ENCODE measurements at places on chromosomes 5 and 9.

GRCh38 chr9:6428940-6429889 is 16.2 kb downstream of the UHRF2 start:
- no peak for DNase-seq

DNA sequence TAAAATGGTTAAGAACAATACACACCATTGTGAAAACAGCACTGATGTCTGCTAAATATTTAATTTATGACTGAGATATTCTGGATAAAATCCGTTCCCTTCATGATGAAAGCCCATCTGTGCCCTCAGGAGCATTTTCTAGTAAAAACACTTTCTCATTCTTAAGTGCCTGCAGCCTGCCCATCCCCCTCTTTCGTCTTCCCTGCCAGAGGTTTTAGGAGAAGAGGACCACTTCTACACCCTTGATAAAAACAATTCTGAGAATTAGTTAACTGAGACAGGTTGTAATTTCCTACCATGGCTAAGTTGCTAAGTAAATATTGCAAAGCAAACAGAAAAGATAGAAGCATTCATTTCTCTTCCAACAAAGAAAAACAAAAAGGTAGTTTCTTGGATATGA is 272.6 kb downstream of the ATPSCKMT start:
- no peak for DNase-seq

DNA sequence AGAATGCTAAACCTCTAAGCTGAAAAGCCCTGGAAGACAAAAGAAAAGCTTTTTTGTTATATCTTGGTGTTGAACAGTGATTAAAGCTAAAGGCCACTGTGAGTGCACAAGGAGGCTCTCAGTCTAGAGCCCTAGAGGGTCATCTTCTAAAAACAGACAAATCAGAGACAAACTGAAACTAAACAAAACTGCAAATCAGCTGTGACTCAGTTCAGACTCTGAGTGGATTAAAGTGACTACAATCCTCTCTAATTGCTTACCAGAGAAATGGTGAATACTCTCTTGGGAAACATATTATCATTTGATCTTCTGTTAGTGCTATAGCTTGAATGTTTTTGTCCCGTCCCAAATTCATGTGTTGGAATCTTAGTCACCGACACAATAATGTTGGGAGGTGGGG is 491.9 kb downstream of the CDH18 start:
- DNase-seq: peak; percentile 38

DNA sequence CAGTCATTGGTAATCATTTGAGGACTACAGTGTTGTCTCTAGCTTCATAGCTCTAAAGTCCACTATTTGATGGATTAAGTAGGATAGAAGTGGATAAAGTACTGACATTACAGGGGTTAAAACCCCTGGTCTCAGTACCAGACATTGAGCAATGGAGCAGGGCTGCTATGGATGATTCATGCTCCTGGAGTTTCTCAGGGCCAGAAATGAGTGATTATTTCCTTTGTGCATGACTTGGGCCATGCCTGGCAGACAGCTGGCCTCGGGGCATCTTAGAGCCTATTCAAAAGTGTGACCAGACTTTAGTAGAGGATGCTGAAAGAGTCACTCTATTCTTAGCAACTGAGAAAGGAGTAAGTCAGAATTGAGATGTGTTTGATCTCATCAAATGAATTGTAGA is 350.7 kb upstream of the TLE4 start:
- DNase-seq: peak; percentile 96

- peak; percentile 55 for DNase-seq
Measured at GRCh38 chr9:96453625-96454024, 3.7 kb downstream of the HABP4 start.

DNA sequence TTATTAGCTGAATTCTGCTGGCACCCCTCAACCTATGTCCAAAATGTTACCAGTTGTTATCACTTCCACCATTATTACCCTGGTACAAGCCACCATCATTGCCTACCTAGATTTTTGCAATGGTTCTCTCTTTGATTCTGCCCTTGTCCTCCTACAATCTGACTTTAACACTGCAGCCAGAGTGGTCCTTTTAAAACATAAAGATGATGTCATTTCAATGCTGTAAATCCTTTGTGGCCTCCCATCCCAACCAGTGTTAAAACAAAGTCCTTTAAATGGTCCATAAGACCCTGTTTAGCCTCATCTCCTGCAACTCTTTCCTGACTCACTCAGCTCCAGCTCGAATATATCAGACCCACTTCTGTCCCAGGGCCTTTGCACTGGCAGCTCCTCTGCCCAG is 54.9 kb upstream of the FSTL4 start:
- no peak for DNase-seq

DNA sequence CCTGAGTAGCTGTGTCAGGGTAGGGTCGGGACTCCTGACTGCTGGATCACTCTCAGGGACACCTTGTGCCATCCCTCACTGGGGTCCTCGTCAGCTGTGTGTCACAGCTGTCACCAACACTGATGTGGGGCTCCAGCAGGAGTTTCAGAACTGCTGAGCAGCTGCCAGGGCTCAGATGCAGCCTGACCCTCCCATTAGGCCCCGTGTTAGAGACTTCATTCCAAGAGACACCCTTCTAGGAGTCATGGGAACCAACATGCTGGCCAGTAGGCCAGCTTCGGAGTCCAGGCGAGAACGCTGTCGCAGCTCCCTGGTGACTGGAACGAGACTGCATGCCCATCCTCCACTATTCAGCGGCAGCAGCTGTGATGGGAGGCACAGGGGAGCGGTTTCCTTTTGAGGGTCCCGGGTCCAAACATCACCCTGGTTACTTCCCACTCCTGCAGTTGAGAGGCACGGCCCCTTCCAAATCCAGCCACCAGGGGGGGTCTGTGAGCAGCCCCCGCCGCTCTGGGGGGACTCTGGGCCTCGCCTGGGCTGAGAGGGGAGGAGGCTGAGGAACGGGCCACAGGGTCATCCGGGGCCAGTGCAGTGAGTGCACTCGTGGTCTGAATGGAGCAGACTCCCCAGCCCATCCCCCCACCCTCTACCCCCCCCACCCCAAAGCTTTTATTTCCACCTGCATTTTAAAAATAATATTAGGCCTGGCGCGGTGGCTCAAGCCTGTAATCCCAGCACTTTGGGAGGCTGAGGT is 12.6 kb upstream of the TCF7 start:
- peak; percentile 28 for DNase-seq

- no peak for DNase-seq
Measured at GRCh38 chr5:171861381-171861780, 75.8 kb downstream of the SMIM23 start.

DNA sequence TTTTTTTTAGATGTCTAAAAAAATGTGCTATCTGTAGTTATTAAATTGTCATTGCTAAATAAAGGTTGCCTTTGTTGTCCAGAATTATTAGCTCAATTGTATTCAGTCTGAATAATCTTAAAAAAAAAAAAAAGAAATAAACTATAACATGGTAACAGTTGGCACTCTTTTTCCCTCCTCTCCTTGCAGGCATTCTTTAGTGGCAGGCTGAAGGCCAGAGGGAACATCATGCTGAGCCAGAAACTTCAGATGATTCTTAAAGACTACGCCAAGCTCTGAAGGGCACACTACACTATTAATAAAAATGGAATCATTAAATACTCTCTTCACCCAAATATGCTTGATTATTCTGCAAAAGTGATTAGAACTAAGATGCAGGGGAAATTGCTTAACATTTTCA is 87.6 kb upstream of the FAM170A start:
- DNase-seq: no peak

DNA sequence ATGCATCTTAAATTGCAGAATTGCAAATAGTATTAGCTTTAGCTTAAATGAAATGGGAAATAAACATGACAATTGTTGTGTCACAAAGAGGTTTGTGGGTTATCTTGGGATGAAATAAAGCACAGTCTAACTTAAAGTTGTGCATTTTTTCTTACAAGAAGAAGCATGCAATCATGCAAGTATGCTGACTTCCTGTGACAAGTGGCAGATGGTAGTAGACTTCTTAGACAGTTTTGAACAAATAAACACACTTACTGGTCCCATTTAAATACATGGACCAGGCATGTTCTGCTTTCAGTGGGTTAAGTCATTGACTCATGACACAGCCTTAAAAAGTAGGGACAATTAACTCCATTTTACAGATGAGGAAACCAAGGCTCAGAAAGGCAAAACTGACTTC is 15.9 kb upstream of the C5orf63 start:
- no peak for DNase-seq

GRCh38 chr5:34486160-34486848 is 169.8 kb upstream of the RAI14 start:
- DNase-seq: peak; percentile 86

- DNase-seq: peak; percentile 36
Measured at GRCh38 chr5:124310453-124310852, 436.0 kb downstream of the ZNF608 start.

DNA sequence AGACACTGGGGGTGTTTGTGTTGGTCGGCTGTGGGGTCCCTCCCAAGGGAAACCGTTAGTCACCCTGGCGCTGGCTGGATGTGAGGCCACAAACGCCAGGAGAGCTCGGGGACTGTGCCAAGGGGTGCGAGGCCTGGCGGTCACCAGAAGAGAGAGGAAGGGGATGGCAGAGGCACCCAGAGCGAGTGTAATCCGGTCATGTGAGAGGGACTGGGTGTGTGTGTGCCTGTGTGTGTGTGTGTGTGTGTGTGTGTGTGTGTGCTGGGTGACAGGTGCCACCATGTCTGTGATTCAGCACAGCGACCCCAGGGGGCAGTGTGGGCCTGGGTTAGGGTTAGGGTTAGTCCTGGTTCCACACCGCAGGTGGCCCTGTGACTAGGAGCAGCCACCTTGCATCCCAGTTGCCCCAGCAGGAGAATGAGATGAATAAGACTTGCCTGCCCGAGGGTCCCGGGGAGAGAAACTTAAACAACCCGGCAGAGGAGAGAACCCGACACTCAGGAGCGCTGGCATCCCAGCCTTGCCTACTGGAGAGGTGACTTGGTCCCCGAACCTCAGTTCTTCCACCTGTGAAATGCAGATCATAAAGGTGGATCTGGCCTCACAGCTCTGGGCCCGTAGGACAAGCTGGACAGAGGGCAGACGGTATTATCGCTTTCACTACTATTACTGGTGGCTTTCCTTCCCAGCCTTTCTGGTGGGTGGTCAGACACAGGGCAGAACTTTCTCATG is 1.4 kb upstream of the ADAMTSL2 start:
- DNase-seq: peak; percentile 51

All from epithelial cell of esophagus (primary cell).